Naive thymus-derived CD8-positive, alpha-beta T cell (primary cell): ENCODE measurements at places on chromosomes 1 and 21. TPM values are rescaled to one million over a fixed set of nuclear protein-coding genes. Genes with fewer than 3 reads are reported as not detected.

DNA sequence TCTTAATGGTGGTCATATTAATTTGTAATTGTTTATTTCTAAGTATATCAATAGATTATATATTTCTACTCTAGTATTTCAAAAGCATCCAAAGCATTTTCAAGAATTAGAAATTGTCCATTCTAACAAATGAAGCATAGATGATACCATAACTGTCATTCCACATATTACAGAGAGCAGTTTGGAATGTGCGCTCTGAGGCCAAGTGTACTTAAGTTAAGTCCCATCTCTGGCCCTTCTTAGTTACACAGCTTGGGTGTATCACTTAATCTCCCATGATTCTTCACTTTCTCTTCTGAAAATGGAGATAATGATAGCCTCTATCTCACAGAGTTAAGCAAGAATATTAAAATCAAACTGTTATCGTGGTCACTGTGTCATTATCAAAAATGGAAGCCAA lies 281.1 kb downstream of the MRPL39 start:
- no peak for DNase-seq
- H3K27ac ChIP-seq: no peak overlapping the region

- DNase-seq: no peak
- H3K27ac ChIP-seq: no peak overlapping the region
- H3K27me3 ChIP-seq: no peaks in the 10 kb centered on the region
- no peak overlapping the region for H3K4me3 ChIP-seq
- no peaks in the 10 kb centered on the region for H3K4me1 ChIP-seq
These were observed 52.9 kb upstream of the RGS1 start for GRCh38 chr1:192522673-192523072.

DNA sequence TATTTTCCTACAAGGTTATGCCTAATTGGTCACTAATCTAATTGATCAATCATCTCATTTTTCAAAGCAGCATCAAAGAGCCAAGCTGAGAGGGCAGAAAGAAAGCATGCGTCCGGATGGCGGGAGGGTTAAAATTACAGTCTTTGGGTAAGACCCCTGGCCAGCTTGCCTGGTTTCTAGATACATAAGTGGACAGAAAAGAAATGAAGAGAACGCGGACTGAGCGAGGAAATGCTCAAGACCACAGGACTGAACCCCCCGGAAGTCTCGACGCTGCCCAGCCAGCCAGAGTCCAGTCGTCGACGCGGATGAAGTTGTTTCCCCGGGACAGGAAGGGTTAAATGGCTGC lies 297.2 kb downstream of the OMA1 start:
- H3K4me1 ChIP-seq: peaks cover 10% of the 10 kb centered on the region
- no peak overlapping the region for H3K4me3 ChIP-seq
- peaks cover 6% of the 10 kb centered on the region for H3K36me3 ChIP-seq
- DNase-seq: no peak
- H3K27me3 ChIP-seq: peaks cover 31% of the 10 kb centered on the region
- no peak overlapping the region for H3K27ac ChIP-seq

DNA sequence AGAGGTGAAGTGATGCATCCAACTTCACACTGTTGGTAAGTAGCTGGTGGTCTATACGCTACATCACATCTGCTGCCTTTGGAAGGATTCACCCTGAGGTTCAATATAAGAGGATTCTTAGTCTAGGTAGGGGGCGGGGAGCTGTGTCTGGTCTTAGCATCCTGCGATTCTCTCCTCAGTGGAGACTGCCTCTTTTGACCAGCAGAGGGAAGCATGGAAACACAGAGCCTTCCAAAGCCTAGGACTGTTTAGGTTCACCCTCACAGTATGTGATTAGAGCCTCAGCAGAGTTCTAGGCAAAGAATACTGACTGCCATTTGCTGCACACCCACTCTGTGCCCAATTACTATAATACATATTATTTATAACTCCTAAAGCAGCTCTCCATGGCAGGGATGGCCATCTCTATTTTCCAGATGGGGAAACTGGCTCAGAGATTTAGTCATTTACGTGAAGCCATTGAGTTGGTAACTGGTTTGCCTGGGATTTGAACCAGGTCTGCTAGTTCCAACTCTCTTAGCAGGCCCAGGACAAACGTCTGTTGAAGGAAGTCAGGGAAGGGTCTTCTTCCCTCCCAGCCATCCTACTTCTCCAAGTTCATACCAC lies 28.9 kb upstream of the EFCAB14 start:
- H3K27me3 ChIP-seq: peaks cover 29% of the 10 kb centered on the region
- DNase-seq: no peak
- no peaks in the 10 kb centered on the region for H3K4me1 ChIP-seq
- H3K27ac ChIP-seq: no peak overlapping the region
- no peaks in the 10 kb centered on the region for H3K36me3 ChIP-seq
- H3K4me3 ChIP-seq: no peak overlapping the region

DNA sequence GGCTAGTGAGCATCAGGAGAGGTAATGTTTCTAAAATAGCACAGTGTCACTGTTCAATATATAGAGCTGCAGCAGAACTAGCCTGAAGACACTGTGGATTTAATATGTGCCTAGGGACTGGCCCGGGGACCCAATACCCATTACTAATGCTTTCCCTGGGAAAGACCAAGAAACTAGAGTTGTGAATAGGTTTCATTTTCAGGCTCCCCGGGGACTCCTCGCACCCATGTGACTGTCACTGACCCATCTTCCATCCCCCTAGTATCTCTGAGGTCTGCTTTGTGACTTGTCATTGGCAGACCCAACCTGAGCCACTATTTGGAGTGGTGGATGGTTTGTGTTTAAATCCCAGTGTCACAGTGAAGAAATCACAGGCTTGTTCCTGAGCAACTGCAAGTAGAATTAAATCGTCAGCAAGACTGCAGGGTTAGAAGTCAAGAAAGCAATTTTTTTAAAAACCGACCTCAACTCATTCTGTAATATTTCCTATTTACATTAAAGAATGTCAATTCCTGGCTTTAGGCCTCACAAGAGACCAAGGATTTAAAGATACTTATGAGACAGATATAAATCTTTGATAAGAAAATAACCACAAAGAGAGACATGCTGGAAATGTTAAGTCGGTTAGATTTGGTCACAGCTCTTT lies 130.0 kb upstream of the TNR start:
- no peak overlapping the region for H3K27ac ChIP-seq
- no peaks in the 10 kb centered on the region for H3K27me3 ChIP-seq
- DNase-seq: no peak
- H3K4me1 ChIP-seq: no peaks in the 10 kb centered on the region

- H3K27me3 ChIP-seq: peaks cover 14% of the 10 kb centered on the region
- DNase-seq: no peak
- no peaks in the 10 kb centered on the region for H3K36me3 ChIP-seq
- no peak overlapping the region for H3K4me3 ChIP-seq
- H3K4me1 ChIP-seq: peaks cover 33% of the 10 kb centered on the region
- H3K27ac ChIP-seq: no peak overlapping the region
These were observed 68.3 kb upstream of the TARDBP start for GRCh38 chr1:10943991-10944730.

DNA sequence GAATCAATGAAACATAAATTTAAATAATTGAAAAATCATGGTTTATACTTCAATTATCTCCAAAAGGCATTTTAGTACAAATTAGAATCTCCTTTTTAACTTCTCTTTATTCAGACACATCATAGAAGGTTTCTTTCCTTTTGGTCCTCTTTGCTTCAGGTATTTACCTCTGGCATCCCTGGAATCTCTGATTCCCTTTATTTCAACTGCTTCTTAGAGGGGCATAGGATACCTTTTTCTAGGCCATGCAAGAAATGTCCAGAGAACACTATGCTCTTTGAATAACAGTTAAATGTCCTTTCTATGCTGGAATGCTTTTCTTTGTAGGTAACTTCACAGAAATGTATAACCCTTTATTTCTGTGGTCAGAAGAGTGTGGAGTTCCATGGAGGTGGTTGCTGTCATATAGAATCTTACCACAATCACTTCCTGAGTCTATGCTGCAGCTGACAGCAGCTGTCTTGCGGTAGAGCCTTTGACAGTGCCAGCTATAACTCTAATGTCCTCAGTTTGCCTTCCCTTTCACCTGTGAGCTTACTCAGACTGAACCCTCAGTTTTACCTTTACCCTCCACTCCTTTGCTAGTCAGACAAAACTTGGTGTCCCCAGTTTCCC lies 8.6 kb downstream of the LAMC2 start:
- DNase-seq: peak; percentile 41
- H3K27me3 ChIP-seq: peaks cover 9% of the 10 kb centered on the region
- no peaks in the 10 kb centered on the region for H3K36me3 ChIP-seq
- no peak overlapping the region for H3K27ac ChIP-seq
- H3K4me3 ChIP-seq: peak overlapping the region; percentile 52

- no peak overlapping the region for H3K4me3 ChIP-seq
- no peaks in the 10 kb centered on the region for H3K4me1 ChIP-seq
- no peak for DNase-seq
- H3K36me3 ChIP-seq: peaks cover 2% of the 10 kb centered on the region
These were observed 108.4 kb downstream of the HHAT start for GRCh38 chr1:210437111-210437510.

GRCh38 chr1:27523337-27524020 lies 33.5 kb upstream of the WASF2 start:
- H3K36me3 ChIP-seq: no peaks in the 10 kb centered on the region
- no peaks in the 10 kb centered on the region for H3K27me3 ChIP-seq
- peaks cover 88% of the 10 kb centered on the region for H3K4me1 ChIP-seq
- peak overlapping the region; percentile 94 for H3K27ac ChIP-seq
- no peak for DNase-seq

- peaks cover 33% of the 10 kb centered on the region for H3K4me1 ChIP-seq
- peak overlapping the region; percentile 16 for H3K27ac ChIP-seq
- no peaks in the 10 kb centered on the region for H3K27me3 ChIP-seq
- DNase-seq: no peak
These were observed 8.6 kb upstream of the BCL2L15 start for GRCh38 chr1:113895961-113896360.

- H3K4me3 ChIP-seq: no peak overlapping the region
- no peaks in the 10 kb centered on the region for H3K27me3 ChIP-seq
- H3K36me3 ChIP-seq: no peaks in the 10 kb centered on the region
- H3K4me1 ChIP-seq: peaks cover 4% of the 10 kb centered on the region
These were observed 78.0 kb upstream of the IPO9 start for GRCh38 chr1:201750934-201751333.

- peaks cover 7% of the 10 kb centered on the region for H3K4me1 ChIP-seq
- no peak overlapping the region for H3K4me3 ChIP-seq
- H3K36me3 ChIP-seq: no peaks in the 10 kb centered on the region
- DNase-seq: no peak
These were observed 12.2 kb upstream of the DHRS3 start for GRCh38 chr1:12629985-12630760.

- no peak overlapping the region for H3K27ac ChIP-seq
- H3K4me1 ChIP-seq: no peaks in the 10 kb centered on the region
- no peak for DNase-seq
- no peaks in the 10 kb centered on the region for H3K36me3 ChIP-seq
- no peak overlapping the region for H3K4me3 ChIP-seq
These were observed 563.4 kb upstream of the PLXNA2 start for GRCh38 chr1:208807446-208808127.

DNA sequence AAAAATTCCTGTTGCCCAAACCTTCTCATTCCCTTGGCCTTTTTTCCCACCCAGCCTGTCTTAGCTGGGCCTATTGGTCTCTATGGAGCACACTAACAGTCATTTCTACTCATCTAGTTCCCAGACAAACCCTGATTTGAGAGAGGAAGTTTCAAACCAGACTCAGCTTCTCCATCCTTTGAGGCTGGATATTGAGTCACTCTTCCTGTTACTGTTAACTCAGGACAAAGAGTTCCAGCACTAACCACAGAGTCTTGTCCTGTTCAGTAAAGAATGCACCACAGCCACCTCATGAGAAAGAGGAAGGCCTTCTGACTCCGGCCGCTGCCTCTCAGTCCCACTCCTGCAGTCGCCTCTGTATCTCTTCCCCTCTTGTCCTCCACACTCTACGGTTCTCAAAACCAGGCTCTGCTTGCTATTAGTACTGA lies 137.8 kb downstream of the PTPRC start:
- no peaks in the 10 kb centered on the region for H3K36me3 ChIP-seq
- peaks cover 6% of the 10 kb centered on the region for H3K4me1 ChIP-seq
- no peak overlapping the region for H3K4me3 ChIP-seq
- H3K27ac ChIP-seq: peak overlapping the region; percentile 21

DNA sequence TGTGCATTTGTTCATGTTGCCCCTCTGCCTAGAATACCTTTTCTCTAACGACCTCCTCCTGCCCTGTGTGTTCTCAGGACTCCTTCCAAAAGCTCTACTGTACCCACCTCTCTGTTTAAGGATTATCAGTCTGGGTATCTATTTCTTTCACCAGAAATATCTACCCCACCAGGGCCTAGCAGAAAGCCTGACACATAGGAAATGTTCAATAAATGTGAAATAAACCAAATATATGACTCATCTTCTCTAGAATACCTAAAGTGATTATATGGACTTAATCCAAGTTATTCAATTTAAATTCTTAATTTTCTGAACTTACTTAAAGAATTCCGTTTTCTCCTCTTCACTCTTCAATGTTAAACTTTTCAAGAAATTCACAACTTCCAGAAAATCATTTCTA lies 27.1 kb downstream of the SCYL3 start:
- peaks cover 6% of the 10 kb centered on the region for H3K4me1 ChIP-seq
- no peak for DNase-seq
- peak overlapping the region; percentile 26 for H3K27ac ChIP-seq
- H3K4me3 ChIP-seq: no peak overlapping the region
- no peaks in the 10 kb centered on the region for H3K27me3 ChIP-seq
- H3K36me3 ChIP-seq: peaks cover 52% of the 10 kb centered on the region

DNA sequence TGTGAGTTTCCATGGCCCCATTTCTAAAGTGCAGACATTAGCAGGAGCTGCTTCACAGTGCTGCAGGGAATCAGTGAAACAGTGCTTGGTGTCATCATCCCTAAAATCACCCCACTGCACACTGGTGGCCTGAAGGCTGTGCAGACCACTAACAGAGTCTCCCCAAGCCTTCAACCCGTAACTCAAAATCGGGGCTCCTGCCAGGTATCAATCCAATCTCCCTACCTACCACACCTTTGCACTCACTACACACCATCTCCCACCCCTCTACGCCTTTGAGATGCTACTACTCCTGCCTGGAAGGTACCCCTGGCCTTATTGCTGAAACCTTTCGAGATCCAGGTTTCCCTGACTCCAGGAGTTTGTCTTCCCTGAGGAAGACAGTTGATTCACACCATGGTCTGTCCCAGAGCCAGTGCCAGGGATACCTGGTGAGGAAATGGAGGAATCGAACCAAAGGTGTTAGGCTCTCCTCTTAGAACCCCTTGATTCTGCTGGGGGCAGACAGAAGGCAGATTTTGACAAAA lies 25.5 kb downstream of the SLC2A1 start:
- peaks cover 54% of the 10 kb centered on the region for H3K4me1 ChIP-seq
- H3K27me3 ChIP-seq: no peaks in the 10 kb centered on the region
- DNase-seq: no peak
- H3K36me3 ChIP-seq: peaks cover 48% of the 10 kb centered on the region

- no peaks in the 10 kb centered on the region for H3K27me3 ChIP-seq
- no peaks in the 10 kb centered on the region for H3K36me3 ChIP-seq
- no peak overlapping the region for H3K4me3 ChIP-seq
- no peak overlapping the region for H3K27ac ChIP-seq
These were observed 185.8 kb downstream of the MRPL39 start for GRCh38 chr21:25421321-25422028.

GRCh38 chr1:3547055-3548005 lies 64.0 kb downstream of the MEGF6 start:
- H3K4me1 ChIP-seq: no peaks in the 10 kb centered on the region
- H3K36me3 ChIP-seq: no peaks in the 10 kb centered on the region
- H3K4me3 ChIP-seq: no peak overlapping the region
- H3K27ac ChIP-seq: no peak overlapping the region
- DNase-seq: no peak

Gene COL24A1
- total RNA-seq: not detected

Gene LCE2A
- total RNA-seq: not detected

Gene MYBPHL
- total RNA-seq: not detected

Gene ANKRD65
- not detected for total RNA-seq

Gene FCAMR
- total RNA-seq: not detected

Gene AADACL4
- not detected for total RNA-seq

Gene MAP3K21
- 1.0 TPM for total RNA-seq

Gene FCRL3
- 8.6 TPM for total RNA-seq

Gene MEX3A
- not detected for total RNA-seq
